ENCODE measurements at places on chromosomes 12 and 14.

- no peak for DNase-seq
Observed at GRCh38 chr14:70935135-70935534, 27.9 kb downstream of the PCNX1 start.

GRCh38 chr14:73153272-73153671 lies 17.0 kb downstream of the PSEN1 start:
- DNase-seq = no peak

- DNase-seq = no peak
Observed at GRCh38 chr12:123749355-123749754, 12.7 kb upstream of the DNAH10 start.

DNA sequence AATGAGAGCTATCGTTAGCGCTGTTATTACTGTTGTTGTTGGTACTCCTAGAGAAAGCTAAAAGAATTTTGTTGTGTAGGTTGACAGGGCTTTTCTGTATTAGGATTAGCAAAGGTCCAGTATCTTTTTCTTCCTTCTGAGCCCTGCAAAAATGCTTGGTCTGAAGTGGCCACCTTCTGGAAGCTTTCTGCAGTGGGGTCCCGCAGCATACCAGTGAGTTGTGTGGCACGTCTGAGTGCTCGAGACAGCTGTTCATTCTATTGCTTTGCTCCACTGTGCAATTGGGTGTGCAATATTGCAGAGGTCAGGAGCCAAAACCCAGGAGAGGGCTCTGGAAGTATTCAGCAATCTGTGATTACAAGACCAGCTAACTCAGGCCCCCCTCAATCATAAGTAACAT lies 57.1 kb downstream of the CCDC60 start:
- DNase-seq = no peak

DNA sequence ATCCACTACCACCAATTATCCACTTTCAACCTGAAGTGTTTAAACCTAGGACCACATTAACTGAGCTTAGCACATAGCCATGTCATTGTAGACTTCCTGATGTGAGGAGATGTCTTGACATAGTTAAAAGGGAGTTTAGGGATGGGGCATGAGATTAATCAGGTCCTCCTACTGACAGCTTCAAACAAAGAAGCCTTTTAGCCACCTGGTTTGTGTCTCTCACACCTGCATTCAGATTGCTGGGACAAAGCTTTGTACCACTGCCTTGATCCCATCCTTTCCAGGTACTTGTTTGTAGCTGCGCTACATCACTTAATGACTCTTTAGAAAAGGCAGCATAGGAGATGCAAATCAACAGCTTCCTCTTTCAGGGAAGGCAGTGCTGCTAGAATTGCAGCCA lies 340.7 kb upstream of the DDHD1 start:
- DNase-seq = no peak

DNA sequence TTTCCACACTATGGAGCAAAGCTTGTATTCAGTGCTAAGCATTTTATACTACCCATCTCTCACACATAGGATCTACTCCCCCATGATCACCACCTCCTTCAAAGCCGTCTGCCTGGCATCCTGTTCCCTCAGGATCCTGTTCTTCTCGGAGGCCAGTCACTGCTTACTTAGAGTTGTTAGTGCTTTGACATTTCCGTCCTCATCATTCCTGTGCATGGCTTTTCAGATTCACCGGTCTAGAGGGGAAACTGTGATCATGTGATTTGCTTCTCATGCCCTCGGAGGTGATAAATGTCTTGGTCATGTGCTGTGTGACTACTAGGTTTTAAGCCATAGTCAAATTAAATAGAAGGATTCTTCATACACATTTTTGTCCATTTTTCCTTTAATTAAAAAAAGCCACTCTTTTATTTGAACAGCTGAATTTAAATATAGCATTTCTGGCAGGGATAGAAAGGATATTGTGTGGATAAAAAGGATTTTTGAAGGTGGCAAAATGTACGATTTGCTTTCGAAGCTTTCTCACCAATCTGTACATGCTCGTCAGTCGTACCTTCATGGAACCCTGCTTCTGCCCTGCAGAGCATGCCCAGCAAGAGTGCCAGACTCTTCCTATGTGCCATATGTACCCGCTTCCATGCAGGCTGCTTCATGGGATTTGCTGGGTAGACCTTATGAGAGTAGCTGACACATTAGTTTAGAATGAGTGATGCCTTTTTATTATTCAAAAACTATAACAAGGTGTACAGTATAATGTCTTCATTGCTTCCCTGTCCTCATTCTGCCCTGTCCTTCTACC lies 53.3 kb downstream of the BMAL2 start:
- DNase-seq = no peak

DNA sequence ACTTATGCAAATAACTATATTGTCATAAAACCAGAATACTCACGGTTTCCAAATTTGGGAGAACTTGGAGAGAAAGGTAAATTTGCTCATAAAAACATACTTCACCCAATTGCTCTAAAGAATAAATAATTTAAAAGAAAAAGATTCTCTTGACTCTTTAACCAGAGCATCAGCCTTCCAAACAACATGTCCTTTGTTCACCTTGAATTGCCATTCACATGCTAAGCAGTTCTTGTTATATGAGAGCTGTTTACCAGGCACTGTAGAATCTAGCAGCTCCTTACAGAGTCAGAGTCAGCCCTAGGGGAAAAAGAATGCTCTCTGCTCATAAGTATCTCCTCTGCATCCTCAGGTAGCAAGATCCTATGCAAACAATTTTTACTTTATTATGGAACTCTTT lies 10.2 kb downstream of the SLCO1A2 start:
- DNase-seq = no peak

GRCh38 chr12:65640489-65640901 lies 183.8 kb upstream of the HMGA2 start:
- no peak for DNase-seq

- no peak for DNase-seq
Observed at GRCh38 chr12:52760623-52761022, 16.5 kb downstream of the KRT76 start.

DNA sequence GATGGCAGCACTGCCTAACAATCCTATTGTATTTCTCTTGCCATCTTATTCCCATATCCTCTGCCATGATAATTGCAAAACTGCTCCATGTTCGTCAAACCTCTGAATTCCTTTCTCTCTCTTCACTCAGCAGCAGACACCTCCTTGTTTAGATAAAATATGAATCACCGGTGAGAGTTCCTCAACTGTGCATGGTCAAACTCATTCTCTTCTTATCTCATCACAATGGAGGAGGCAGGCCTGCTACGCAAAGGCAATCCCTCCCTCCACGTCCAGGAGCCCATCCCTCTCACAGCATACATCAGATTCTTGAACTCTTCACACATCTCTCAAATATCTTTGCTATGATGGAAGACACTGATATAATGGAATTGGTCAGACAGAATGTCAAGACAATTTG lies 90.1 kb upstream of the DAAM1 start:
- DNase-seq = no peak
